Foreskin fibroblast (primary cell): ENCODE measurements at places on chromosomes 11 and 22.
A peak's percentile ranks its signal among the peaks of the same experiment; 100 is the strongest.

DNA sequence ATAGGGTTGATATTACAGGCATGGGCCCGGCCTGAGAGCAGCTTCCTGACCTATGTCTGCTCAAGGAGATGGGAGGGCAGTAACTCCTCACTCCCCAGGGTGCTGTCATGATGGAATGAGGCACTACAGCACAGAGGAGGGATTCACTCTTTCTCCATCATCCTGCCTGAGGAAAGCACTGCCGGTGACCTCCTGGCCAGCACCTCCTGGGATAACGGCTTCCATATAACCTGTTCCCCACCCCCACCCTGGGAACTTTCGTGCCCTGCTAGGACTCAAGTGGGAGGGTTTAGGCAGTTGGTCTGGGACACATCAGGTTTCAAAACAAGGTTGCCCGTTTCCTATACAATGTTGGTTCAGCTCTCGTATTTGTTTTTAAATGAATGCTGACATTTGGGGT, 42.7 kb upstream of the MN1 start:
- no peak for DNase-seq

- no peak for DNase-seq
These were observed 10.4 kb upstream of the AHNAK start for GRCh38 chr11:62556875-62557631.

- DNase-seq = peak; percentile 14
These were observed 44.0 kb downstream of the KIAA1671 start for GRCh38 chr22:24996420-24996952.

GRCh38 chr11:113874581-113875233, 665 bp downstream of the USP28 start:
- DNase-seq = peak; percentile 46

DNA sequence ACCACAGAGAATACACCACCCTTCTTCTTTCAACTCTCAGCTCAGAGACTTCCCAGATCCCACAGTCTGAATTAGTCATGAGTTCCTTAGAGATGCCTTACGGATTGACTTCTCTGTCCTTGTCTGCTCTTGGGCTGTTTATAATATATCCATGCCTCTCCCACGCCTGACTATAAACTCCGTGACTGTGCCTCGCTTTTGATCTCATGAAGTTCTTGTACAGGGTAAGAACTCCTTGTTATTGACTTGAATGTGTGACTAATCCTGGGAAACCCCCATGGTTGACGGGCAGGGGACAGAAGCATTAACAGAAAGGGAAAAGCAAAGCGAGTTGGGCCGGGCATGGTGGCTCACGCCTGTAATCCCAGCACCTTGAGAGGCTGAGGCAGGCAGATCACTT, 62.4 kb upstream of the POU2AF1 start:
- DNase-seq = peak; percentile 74

- DNase-seq = no peak
These were observed 2.0 kb downstream of the FAT3 start for GRCh38 chr11:92226331-92227229.

DNA sequence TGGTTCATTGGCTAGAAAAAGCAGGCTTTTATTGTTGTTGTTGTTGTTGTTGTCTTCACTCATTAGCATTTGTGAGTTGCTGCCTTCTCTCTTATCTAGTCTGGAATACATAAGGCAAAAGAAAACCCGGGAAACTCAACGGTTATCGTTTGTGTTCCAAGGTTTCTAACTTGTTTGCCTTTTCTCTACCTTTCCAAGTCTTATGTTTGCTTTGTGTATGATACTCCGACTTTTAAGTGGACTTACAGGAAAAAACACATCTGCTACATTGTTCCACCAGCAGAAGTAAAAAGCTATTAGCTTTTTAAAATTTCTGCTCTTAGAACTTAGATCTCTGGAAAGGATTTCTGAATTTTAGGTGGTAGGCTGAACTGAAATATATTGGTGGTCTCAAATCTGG, 27.0 kb upstream of the HIKESHI start:
- no peak for DNase-seq

- no peak for DNase-seq
These were observed 15.3 kb upstream of the CD82 start for GRCh38 chr11:44550123-44550522.

GRCh38 chr11:91239359-91239758, 985.3 kb upstream of the FAT3 start:
- no peak for DNase-seq

DNA sequence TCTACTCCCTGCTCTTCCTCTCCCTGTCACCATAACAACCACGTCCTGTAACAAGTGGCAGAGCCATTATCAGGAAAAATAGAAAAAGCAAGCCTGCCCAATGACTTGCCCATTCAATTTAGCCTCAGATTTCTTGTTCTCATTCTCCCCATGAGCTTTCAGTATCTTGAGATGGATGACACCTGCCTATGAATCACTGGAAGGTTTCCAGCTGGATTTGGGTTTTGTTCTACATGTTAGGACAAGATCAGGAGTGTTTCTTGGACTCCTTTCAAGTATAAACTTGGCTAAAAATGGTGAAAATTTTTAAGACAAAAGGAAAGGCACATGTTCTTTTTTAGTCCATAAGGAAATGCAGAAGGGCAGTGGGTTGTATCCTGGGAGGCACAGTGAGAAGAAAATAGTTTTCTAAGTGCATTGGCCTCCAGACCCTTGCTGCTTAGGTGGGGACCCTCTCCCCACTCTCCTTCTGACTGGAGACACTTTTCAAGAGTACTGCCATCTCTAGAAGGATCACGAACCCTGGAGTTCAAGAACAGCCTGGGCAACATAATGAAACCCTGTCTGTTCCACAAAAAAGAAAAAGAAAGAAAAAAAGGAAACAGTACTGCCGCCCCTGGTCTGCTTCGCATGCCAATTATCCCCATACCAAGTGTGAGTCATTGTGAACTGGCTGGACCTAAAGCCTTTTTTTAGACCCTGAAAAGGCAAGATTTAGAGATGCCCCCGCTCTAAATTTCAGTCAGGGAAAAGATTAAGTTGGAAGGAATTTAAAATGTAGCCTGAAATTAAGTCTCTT, 51.0 kb downstream of the MTNR1B start:
- DNase-seq = no peak

DNA sequence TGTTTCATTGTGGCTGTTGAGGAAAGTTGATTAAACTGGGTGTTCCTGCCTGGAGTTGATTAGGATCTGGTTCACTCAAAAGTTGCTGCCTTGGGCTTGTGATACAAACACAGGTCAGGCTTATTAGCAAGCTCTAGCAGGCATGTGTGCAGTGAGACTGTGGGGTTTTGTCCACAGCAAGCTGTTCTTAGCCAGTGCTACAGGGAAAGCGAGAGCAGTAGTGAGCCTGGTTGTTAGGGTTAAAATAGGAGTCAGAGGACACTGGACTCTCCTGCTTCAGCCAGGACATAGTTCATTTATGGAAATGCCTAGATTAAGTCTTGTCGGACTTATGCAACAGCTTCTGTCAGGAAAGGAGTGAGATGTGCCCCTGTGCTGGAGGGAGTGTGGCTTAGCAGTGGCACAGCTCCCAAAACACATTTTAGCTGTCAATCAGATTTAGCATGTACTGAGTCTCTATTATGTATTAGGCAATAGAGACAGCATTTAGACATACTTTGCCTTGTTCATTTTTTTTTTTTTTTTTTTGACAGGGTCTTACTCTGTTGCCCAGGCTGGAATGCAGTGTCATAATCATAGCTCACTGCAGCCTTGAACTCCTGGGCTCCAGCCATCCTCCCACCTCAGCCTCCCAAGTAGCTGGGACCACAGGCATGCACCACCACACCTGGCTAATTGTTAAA, 8.7 kb downstream of the SNRPD3 start:
- DNase-seq = peak; percentile 23

GRCh38 chr11:105456950-105457349, 152.9 kb upstream of the GRIA4 start:
- no peak for DNase-seq

- peak; percentile 13 for DNase-seq
These were observed 34.8 kb upstream of the DDI1 start for GRCh38 chr11:104001561-104002056.
